Daoy (cell line): ENCODE measurements at places on chromosomes 11 and 22. TPM values are rescaled to one million over a fixed set of nuclear protein-coding genes. Genes with fewer than 3 reads are reported as not detected.

GLB1L3 gene
- 0.23 and 0.63 TPM in 2 replicates for total RNA-seq

DNA sequence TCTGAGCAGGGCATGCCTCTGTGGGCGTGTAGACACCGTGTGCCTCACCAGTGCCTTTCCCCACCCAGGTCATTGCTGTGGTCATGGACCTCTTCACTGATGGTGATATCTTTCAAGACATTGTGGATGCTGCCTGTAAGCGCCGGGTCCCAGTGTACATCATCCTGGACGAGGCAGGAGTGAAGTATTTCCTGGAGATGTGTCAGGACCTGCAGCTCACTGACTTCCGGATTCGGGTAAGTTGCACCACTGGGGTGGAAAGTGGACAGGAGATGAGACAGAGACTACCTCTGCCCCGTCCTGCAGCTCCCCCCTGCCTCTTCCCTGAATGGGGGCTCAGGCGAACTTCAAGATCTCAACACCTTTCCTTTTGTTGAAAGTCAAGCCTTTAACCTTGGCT lies 24.3 kb downstream of the FAM83F start:
- no peak for DNase-seq

GRCh38 chr11:123135863-123136446 lies 59.1 kb downstream of the CLMP start:
- no peak for DNase-seq

DNA sequence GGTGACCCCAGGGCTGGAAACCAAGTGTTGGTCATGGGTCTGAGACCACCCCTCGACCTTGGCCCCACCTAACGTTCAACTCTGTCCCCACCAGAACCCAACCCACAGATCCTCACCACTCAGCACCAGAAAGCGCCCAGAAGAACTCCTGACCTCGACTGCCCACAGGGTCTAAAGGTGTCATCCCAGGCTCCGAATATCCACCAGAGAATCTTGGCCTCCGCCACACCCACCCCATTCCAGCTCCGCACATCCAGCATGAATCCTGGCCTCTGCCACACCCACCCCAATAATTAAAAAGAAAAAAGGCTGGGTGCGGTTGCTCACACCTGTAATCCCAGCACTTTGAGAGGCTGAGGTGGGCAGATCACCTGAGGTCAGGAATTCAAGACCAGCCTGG lies 1.3 kb downstream of the CERK start:
- no peak for DNase-seq

TMPRSS13 gene
- total RNA-seq = 0.06 and 0.48 TPM in 2 replicates

HEPHL1 gene
- not detected in 2 replicates for total RNA-seq

GRCh38 chr11:30478923-30479322 lies 107.2 kb downstream of the MPPED2 start:
- DNase-seq = no peak

- no peak for DNase-seq
These were observed 43.6 kb upstream of the DDX6 start for GRCh38 chr11:118834427-118835028.

GRCh38 chr11:108901359-108901758 lies 236.5 kb downstream of the DDX10 start:
- no peak for DNase-seq

GRCh38 chr11:115257270-115257669 lies 246.9 kb downstream of the CADM1 start:
- DNase-seq = no peak

- peak; percentile 43 for DNase-seq
These were observed 107.3 kb upstream of the HSD17B12 start for GRCh38 chr11:43573233-43573632.

DNA sequence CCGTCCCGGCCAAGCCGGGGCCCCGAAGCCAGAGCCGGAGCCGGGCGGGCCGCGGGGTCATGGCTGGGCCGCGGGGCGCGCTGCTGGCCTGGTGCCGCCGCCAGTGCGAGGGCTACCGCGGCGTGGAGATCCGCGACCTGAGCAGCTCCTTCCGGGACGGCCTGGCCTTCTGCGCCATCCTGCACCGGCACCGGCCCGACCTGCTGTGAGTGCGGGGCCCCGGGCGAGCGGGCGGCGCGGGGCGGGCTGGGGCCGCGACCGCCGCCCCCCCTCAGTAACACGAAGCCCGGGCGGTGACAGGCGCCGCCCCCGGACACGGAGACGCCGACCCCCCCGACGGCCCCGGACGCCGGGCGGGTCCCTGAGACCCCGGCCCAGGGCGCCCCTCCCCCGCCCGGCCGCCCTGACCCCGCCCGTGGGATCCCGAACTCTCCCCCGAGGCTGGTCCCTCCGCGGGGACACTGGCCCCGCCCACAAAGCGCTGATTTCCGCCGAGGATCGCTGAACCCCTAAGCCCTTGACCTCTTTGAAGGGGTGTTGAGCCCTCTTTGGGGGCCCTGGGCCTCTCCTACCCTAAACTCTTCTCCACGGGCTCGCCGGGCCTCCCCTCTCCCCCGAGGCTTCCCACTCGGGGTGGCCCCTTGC lies 389 bp downstream of the MICALL1 start:
- peak; percentile 30 for DNase-seq

DNA sequence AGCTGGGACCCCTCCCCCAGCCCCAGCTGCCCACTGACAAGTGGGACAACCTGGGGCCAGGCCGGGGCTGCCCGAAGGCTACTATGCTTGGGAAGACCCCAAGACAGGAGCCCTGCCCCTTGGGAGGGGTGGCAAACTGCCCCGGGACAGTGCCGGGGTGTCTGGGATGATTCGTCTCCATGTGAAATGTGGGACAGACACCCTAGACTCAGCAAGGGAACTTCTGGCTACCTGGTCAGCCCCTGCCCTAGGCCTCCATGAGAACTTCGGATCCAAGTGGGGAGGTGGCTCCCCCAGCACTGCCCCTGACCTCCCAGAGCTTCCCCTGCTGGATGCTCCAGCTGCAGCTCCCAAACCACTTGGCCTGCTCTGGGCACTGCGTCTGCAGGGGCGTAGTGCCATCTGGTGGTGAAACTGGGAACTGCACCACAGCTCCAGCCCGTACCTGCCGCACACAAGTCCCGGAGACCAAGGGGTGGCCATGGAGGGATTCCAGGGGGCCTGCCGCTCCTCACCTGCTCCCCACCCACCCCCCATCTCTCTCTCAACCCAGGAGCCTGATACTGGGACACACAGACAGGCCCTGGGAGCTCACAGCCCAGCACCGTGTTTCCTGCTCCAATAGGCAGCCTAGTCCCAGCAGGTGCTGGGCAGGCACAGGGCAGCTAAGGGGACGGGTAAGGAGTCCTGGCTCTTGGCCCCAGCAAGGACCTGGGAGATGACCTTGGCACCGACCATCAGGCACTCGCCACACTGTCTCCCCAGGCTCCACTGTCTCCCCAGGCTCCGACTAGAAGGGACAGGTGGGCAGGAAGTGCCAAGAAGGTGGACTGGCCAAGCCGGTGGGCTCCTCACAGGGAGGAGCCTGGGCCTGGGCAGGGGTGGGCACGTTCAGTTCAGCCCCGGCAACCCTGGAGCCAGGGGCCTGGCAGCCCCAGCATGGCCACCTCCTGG lies 194.1 kb downstream of the IGLL1 start:
- DNase-seq = peak; percentile 80

DNA sequence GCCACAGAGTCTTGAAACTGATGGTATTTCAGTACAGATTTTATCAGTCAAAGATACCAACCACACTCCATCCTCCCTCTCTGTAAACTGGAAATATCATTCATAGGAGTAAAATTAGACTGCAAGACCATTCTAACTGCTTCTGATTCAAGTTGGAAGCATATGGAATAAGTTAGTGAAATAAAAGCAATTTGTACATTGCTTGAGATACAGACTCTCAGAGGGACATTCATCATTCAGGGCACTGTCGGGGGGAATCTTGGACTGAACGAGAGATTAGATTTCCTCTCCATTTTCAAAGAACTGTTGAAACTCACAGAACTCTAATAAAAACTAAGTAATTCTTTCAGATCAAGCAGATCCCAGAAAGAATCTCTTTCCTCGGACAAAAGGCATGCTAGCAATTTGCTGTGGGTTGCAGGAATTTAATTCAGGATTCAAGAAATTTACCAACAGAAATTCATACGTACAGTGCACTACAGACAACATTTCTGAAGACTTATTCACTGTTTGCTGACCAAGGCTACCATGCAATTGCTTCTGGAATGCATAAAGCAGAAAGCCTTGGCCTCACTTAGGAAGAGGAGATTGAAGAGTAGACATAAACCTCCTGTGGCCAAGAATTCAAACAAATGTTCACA lies 34.1 kb downstream of the PAMR1 start:
- no peak for DNase-seq

NXPE2 gene
- total RNA-seq = not detected in 2 replicates

ME3 gene
- total RNA-seq = 29.8 and 33.8 TPM in 2 replicates

KCNJ1 gene
- not detected in 2 replicates for total RNA-seq

MIOX gene
- not detected in 2 replicates for total RNA-seq

DNA sequence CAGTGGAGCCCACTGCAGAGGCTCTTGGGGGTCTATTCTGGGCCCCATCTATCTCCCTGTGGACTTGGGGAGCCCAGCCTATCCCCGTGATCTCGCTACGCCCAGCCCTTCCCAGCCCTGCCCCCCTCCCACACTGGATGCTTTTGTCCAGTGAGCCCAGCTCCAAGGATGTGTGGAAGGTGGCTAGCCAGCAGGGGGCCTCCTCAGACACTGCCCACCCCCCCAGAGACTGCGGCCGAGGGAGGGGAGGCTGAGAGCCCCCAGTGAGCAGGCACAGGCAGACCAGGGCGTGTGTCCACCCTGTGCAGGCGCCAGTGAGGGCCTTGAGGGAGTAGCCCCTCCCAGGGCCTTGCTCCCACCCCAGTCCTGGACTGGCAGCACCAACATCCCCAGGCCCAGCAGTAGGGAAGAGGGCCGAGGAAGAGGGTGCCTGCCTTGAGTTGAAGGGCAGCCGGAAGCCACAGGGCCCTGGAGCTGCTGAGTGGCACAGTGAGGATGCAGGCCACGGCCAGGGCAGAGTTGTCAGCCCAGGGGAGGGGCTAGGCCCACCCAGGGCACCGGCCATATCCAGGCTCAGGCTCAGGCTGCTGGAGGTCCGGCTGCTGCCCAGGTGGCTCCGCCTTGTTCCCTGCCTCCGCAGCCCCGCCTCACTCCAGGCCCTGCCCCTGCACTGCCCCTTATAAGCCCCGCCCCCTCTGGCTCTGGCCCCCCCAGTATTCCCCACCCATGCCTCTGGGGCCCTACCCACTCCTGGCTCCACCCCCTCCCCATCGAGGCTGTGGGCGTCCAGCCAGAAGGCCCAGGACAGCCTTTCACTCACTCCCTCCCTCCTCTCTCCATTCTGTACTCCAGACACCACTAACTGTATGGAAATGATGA lies 28.0 kb downstream of the MOB2 start:
- peak; percentile 65 for DNase-seq

GRCh38 chr22:24466716-24467328 lies 28.3 kb upstream of the UPB1 start:
- peak; percentile 59 for DNase-seq

GRCh38 chr22:48926643-48927042 lies 901.0 kb downstream of the BRD1 start:
- no peak for DNase-seq

DNA sequence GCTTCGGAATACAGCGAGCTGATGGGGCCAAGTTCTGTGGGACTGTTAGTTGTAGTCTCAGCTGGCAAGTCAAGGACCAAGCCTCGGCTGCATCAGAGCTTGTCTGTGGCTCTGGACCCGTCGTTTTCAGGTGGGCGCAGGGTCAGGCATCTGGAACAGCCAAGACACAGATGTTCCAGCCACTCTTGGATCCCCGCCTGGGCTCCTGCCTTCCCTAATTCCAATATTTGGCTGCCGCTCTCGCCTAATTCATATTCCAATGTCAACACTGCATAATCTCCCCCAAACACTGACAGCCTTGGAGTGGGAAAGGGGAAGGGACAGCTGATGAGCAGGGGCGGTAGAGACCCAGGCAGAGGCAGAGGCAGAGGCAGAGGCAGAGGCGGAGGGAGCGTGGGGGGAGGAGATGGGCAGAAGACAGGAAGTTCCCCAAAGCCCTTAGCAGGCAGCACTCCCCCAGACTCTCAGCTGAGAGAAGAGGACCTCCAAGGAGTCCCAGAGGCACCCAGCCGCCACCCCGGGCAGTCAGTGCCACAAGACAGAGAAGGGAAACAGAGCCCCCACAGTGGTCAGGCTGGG lies 49.6 kb upstream of the SLC35C1 start:
- no peak for DNase-seq

DNA sequence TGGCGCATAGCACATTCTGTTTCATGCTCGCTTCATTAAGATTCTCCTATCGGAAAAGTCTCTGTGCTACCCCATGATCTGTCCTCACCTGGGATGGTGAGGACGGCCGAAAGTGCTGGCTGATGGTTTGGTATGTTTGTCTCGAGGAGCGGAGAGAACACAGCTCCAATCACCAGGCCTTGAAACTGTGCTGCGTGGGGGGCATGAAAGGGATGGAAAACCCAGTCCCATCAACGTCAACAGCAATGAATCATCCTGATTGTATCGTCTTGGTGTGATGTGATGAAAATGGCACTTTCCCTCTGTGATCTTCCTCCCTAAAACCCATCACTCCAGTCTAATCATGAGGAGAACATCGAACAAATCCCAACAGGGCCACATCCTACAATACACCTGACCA lies 8.4 kb downstream of the FXYD6 start:
- DNase-seq = peak; percentile 34
